Fibroblast of pulmonary artery (primary cell): ENCODE measurements at places on chromosomes 5 and 9.

DNA sequence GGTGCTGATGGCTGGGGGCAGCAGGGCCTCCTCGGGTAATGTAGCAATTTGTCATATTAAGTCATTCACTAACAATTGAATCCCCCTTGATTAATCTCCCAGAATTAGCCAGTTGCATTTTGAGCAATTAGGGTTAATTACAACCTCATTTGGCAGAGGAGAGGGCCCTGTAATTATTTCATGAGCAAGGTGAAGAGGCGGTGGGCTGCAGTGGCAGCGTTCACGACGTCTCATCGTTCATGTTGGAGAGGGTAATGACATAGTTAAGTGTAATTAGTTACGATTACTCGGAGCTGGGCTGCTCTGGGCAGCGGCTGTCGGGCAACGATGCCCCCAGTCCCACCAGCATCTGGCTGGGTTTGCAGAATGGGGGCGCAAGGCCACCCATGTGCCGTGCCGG is 46.0 kb downstream of the NEK6 start:
- no peak for DNase-seq

GRCh38 chr5:42598311-42598710 is 158.3 kb upstream of the CCDC152 start:
- DNase-seq = no peak

DNA sequence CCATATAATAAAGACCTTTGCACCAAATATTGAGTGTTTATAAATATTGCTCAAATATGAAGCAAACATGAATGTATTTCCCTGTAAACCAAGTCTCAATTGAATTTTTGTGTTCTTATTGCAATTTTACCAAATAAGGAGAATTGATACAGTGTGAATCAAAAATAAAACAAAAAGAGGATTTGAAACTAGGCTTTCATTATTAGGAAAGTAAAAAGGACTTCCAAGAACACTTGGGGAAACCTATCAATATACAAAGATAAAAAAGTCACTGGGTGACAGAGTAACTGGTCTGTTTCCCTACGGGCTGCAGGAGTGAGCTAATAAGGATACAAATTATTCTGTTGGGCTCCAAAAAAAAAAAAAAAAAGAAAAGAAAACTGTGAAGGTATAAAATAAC is 44.8 kb upstream of the SNX2 start:
- DNase-seq = no peak

DNA sequence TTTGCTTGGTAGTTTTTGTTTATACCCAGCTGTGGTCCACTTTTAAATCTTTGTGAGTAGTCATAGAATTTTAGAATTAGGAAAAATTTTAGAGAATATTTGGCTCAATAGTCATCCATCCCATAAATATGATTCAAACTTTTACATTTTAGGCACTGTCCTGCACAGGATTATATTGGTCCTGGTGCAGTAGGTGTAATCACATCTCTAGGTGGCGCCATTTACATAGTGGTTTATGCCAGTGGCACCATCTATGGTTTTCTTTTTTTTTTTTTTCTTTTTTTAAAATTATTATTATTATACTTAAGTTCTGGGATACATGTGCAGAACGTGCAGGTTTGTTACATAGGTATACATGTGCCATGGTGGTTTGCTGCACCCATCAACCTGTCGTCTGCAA is 260.7 kb upstream of the KCNN2 start:
- peak; percentile 70 for DNase-seq

DNA sequence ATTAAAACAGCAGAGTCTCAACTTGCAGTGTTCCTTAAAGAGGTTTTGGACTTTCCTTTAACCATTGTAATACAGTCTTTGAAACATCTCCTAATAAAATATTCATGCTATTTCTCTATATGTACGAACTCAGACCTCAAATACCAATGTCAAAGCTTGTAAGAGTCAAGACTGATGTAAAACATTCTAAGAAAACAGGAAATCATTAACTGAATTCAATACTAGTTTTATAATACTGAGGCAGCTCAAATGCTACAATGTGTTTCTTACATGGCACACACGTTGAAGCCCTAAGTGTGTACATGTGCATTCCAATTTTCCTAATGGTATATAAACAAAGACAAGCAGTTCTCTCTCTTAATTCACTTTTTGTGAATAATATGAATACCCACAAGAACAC is 11.6 kb downstream of the PSIP1 start:
- no peak for DNase-seq

DNA sequence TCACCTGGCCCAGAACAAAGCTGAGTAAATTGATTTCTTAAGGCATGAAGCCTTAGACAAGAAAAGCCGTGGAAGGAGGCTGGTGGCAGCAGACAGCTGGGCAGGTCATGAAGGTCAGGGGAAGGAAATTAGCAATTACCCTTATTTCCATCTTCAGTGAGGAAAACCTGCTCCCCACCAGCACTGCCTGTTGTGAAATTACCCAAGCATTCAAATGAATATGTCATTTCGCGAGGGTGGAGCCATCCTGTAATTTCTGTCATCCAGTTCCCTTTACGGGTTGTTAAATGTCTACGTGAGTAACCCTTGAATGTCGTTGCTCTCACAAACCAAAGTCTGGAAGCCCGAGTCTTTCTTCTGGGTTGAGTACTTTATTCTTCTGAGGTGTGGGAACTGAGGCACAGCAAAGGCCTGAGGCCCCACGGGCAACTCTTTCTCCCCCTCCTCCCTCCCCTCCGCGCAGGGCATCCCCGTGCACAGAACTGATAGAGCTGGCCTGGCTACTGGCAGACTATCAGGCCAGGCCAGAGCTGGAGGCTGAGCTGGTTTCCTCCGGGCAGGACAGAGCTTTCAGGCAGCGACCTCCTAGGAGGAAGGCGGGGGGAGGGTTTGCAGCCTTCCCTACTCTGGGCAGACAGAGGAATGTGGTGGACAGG is 22.0 kb upstream of the AK3 start:
- peak; percentile 48 for DNase-seq

GRCh38 chr5:158898185-158899177 is 201.2 kb downstream of the EBF1 start:
- DNase-seq = no peak

DNA sequence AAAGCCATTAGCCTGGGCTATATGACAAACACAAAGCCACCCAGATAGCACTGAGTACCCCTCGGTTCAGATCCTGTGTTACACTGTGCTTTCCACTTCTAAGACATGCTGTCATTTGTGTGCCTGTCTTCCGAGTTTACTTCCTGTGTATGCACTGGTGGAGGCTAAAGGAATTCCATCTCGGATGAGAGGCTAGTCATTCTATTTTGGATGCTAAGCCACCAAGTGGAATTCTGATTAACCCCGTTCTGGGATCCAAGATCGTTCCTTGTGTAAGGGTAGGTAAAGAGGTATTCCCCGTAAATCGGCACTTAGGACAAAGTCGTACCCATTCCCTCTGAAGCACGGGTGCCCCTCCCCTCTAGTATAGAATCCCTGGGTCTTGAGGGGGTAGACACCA is 8.7 kb downstream of the PROP1 start:
- DNase-seq = no peak
